Neuronal stem cell (in vitro differentiated cells): ENCODE measurements at places on chromosomes 5 and 9.
A peak's percentile ranks its signal among the peaks of the same experiment; 100 is the strongest.

DNA sequence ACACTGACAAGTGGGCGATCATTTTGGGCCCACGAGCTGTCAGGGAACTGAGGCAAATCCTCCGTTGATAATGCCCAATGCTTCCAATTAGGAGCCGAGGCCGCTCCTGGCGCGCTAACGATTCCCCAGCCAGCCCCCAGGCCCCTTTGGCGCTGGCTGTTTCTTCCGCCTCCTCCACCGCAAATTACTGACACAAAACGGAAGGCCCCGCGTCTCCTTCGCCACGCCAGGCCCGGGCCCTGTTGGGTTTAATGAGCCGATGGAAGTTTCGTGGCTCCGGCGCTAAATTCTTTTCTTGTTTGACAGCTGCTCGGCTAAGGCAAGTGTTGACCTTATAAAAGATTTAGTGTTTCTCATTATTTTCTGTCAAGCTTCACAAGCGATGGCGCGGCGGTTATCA lies 25.7 kb upstream of the BARHL1 start:
- DNase-seq = no peak

- no peak for DNase-seq
Measured at GRCh38 chr5:172939611-172940267, 19.5 kb upstream of the RPL26L1 start.

GRCh38 chr9:35431467-35431866 lies 58.4 kb upstream of the RUSC2 start:
- DNase-seq = no peak

DNA sequence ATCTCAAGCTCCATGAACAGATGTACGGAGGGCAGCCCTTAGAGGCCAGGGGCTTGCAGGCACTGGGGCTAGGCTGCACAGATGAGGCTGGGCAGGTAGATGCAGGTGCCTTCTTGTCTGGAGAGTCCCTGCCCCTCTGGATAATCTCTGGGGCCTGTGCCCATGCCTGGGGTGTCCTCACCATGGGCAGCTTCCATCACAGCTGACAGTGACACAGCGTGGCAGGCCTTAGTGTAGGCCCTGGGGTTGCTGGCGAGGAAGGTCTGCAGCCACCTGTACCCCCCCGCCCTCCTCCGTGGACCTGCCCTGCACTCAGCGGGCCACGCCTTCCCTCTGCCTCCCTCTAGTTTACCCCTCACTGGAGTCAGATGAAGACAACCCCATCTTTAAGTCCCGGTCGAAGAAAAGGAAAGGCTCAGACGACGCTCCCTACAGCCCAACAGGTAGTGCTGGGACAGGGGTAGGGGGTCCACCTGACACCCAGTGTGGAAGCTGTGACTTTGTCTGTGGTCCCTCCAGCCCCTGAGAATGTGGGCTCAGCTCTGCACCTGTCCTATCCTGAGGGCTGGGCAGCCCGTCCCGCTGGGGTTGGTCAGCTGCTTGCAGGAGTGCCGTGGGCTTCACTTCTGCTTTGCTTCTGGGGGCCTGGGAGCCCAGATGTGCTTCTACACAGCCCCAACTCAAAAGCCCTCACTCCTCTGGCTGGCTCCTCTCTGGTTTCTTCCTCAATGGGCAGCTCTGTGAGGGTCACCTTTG lies 98.4 kb downstream of the PHF2 start:
- no peak for DNase-seq

GRCh38 chr9:81174023-81174422 lies 515.3 kb downstream of the TLE1 start:
- no peak for DNase-seq

GRCh38 chr9:922171-922570 lies 54.3 kb upstream of the DMRT3 start:
- no peak for DNase-seq

GRCh38 chr9:35771534-35771933 lies 17.5 kb upstream of the MSMP start:
- DNase-seq = no peak

- no peak for DNase-seq
Measured at GRCh38 chr9:6961845-6962522, 204.2 kb downstream of the KDM4C start.

GRCh38 chr5:101260857-101261256 lies 357.8 kb upstream of the ST8SIA4 start:
- no peak for DNase-seq

- peak; percentile 31 for DNase-seq
Measured at GRCh38 chr9:105608721-105609598, 51.0 kb downstream of the FKTN start.

GRCh38 chr9:69818750-69819345 lies 1.8 kb upstream of the CFAP95 start:
- DNase-seq = no peak

DNA sequence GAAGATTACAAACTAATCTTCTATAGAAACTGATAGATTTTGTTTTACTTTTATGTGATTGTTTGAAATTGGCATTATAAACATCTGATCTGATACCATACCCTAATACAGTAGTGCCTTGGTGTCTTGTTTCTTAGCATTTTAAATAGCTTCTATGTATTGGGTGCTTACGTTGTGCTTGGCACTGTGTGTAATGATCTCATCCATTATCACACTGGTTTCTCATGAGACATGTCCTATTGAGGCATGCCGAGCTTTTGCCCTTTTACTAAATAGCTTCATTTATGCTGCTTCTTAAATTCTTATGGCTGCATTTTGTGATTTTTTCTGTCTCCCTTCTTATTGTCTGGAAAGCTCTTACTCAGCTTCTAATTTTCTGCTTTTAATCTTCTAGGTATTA lies 48.2 kb upstream of the TLR4 start:
- no peak for DNase-seq

DNA sequence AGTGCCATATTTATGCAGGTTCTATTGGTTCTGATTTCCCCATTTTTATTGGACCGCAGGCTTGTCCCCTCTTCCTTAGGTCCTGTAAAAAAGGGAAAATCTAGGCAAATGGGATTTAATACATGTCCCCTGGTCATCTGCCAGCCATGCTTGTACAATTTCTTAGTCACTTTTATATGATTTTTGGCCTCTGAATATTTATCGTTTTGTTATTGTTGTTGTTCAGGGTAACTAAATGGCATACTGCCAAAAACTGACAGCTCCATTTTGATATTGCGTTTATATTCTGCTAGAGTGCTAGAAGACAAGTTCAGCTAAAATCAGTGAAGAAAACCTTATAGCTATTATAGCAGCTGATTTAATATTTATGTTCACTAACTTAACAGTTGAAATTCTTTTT lies 770.2 kb upstream of the FAM174A start:
- DNase-seq = no peak

GRCh38 chr5:73365301-73365853 lies 83.2 kb downstream of the FOXD1 start:
- DNase-seq = no peak

- DNase-seq = no peak
Measured at GRCh38 chr5:133969654-133970324, 1.4 kb upstream of the C5orf15 start.

DNA sequence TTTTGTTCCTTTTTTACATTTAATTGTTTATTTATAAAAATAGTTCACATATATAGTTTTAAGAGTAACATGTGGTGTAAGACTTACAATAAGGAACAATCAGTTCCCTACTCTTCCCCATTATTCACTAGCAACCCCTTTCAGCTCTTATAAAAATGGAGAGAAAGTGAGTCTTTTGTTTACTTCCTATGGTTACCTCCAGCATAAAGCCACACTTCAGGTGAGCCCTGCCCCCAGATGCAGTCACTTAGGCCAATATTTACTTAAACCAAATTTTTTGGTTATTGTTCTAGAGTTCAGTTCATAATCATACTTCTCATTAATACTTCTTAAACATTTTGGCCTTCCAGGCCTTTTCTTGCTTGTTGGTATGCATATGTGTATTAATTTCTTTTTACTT lies 33.7 kb downstream of the UBE2R2 start:
- no peak for DNase-seq

DNA sequence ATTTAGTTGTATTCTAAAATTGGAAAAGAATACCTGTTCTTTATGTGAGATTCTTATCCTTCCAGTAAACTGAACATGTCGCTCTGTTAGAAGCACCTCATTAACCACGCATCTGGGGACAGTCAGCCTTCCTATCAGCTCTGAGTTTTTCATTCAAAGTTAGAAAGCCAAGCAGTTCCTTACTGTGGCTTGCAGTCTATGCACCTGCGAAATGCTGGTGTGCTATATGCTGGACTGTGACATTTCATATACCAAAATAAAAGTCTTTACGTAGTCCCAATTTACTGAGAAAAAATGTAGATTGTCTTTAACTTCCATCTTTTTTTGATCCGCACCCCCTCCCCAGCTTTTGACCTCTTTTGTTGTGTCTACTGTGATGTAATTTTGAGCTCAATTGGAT lies 4.3 kb downstream of the ANP32B start:
- DNase-seq = no peak

GRCh38 chr5:16253856-16254255 lies 74.3 kb upstream of the MARCHF11 start:
- DNase-seq = no peak

DNA sequence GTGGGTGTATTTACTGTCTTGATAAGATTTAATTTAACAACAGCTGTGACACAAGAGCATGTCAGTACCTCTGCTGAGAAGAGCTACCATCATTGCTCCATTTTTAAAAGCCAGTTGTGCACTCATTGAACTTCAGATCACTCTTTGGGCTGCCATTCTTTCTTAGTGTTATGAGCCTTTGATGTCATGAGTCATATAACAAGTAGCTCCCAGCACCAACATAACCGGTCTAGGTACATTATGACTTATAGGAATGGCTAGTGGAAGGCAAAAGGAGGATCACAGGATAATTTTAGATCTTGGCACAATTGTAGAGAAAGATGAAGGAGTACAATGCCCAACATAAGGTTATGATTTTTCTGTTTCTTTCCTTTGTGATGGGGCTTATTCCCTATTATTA lies 170.8 kb upstream of the FBN2 start:
- no peak for DNase-seq

GRCh38 chr9:18448101-18448500 lies 25.9 kb upstream of the ADAMTSL1 start:
- DNase-seq = no peak

DNA sequence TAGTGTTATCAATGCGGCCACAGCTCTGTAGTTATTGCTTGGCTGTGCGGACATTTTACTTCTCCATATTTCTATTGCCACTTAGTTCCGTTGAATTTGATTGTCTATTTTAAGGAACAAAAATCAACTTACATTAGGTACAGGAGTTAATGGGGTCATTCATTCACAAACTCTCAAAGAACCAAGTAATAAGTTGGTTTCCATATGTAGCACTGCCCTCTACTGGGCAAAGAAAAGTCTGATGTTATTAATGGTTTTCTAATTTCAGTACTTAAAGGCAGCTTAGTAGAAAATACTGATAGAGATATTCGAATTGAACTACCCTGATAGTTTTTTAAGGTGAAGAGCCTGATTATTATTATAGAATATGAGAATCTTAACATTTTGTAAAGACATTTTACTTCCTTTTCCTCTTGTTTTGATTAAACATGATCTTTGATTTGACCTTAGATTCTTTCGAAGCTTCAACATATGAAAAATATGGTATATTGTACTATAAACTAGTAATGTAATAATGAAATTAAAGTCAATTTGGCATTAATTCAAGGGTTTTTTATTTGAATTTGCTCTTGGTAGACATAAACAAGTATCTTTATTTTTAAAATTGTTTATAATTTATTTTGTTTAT lies 119.5 kb upstream of the CTNND2 start:
- DNase-seq = peak; percentile 30

- DNase-seq = no peak
Measured at GRCh38 chr5:115349001-115349817, 52.8 kb upstream of the CCDC112 start.

- no peak for DNase-seq
Measured at GRCh38 chr5:115351356-115352195, 55.1 kb upstream of the CCDC112 start.

- DNase-seq = no peak
Measured at GRCh38 chr9:89994988-89995613, 390.3 kb downstream of the GADD45G start.

GRCh38 chr5:64585646-64586045 lies 79.8 kb downstream of the RGS7BP start:
- no peak for DNase-seq

GRCh38 chr5:132496191-132496630 lies 5.6 kb upstream of the IRF1 start:
- no peak for DNase-seq

DNA sequence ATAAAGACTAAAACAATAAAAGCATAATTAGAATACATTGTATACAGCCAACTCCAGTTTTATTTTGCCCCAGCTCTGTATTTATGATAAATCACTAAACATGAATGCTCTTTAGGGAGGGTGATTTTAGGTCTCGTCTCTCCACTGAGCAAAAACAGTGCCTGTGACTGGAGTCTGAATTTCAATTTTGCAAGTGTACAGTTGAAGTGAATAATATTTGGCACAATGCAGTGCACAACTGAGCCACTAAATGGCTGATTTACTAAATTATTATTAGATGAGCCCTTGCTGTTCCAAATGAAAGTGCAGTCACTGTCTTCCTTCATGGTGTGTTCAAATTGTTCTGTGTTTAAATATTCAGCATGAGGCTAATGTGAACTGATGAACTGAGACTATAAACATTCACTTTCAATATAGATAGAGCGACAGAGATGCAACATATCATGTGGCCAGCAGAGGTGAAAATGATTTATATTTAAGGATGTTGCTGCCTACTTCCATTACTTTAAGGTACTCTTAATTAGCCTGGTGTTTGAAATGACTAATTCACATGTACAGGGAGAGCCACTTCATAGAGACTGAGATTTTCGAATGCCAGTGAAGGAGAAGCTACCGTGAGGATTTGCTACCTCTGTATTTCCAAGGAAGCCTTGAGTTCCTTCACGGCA lies 375.1 kb downstream of the EBF1 start:
- DNase-seq = no peak

DNA sequence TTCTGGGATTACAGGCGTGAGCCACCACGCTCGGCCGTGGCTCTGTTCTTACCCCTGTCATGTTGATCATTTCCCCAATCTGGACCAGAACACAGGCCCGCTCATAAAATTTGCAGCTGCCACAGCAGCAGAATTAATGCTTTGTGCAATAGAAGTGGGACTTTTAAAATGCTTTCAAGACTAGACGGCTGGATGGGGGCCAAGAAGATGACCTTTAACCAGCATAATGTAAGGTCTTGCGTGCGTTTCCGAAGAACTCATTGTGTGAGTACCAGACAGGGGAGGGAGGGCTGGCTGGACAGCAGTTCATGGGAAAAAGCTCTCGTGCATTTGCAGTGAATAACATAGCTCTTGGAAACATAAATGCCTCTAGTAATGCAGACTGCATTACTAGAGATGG lies 3.5 kb upstream of the WDR38 start:
- DNase-seq = no peak

- no peak for DNase-seq
Measured at GRCh38 chr5:53008751-53009150, 19.6 kb downstream of the ITGA2 start.

- no peak for DNase-seq
Measured at GRCh38 chr9:114412048-114412683, 24.4 kb upstream of the AKNA start.

- DNase-seq = peak; percentile 86
Measured at GRCh38 chr5:178940569-178941360, at the start of gene ZNF454. ZNF454 (plus strand) TSS chr5:178941198; CDS start chr5:178942792, 1,594 bp downstream.
